NCI-H1092 (cell line): ENCODE measurements at places on chromosomes 4 and X.

- DNase-seq: no peak
Measured at GRCh38 chr4:83723609-83724008, 187.7 kb downstream of the GPAT3 start.

- no peak for DNase-seq
Measured at GRCh38 chrX:15056044-15056443, 182.8 kb downstream of the MOSPD2 start.

DNA sequence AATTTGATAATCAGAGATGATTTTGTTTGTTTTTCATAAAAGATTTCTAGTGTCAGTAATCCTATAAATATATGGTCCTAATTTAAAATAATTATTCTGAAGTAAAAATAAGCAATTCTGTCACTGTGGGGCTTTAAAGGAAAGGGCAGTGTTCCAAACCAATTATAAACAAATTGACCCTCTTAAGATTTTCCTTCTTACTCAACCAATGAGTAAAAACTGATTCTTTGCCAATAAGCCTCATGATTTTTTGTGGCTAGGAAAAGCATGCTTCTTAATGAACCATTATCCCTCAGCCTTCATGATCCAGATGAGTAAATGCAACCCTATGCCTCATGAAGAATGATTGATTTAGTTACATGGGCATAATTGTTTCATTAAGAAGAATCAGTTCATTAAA is 1010.4 kb downstream of the ADGRL3 start:
- DNase-seq: no peak

GRCh38 chrX:96432647-96433046 is 252.0 kb upstream of the DIAPH2 start:
- DNase-seq: no peak

DNA sequence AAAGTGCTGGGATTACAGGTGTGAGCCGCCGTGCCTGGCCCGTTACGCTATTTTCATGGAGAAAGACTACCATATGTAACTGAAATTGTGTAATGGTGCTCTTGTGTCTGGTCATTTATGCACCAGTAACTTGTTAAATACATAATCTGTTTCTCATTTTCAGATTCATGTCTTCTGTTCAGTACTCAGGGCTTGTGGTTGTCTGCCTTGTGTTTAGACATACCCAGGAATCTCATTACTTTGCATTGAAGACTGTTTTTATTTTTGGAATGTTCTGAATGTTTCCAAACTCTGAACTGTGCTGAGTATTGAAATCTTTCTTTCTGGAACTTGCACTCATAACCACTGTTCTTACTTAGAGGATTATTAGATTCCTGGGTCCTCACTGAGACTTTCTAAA is 52.8 kb downstream of the PDLIM5 start:
- DNase-seq: no peak

DNA sequence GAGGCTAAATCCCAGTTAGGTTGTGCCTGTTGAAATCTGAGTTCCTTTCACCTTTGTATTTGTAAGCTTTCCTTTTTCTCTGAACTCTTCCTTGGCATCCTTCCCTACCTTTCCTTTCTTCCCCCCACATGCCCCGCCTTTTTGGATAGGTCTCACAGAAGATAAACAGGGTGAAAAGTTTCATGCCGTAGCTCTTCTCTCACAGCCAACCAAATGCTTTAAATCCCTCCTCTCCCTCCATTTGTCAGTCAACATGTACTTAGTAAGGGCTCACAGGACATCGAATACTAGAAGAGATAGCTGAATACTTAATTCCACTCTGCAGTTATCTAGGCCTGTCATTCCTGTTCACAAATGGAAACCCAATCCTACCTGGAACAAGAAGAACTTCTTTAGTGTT is 107.1 kb upstream of the BMPR1B start:
- DNase-seq: no peak

DNA sequence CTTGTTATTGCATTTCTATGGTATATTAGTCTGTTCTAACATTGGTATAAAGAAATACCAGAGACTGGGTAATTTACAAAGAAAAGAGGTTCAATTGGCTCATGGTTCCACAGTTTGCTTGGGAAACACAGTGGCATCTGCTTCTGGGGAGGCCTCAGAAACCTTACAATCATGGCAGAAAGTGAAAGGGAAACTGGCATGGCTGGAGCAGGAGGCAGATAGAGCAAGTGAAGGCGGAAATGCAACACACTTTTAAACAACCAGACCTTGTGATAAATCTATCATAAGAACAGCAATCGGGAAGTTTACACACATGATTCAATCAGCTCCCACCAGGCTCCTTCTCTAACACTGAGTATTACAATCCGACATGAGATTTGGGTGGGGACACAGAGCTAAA is 346.6 kb upstream of the GNPDA2 start:
- no peak for DNase-seq

GRCh38 chrX:49761481-49761880 is 65.7 kb upstream of the PAGE1 start:
- no peak for DNase-seq

DNA sequence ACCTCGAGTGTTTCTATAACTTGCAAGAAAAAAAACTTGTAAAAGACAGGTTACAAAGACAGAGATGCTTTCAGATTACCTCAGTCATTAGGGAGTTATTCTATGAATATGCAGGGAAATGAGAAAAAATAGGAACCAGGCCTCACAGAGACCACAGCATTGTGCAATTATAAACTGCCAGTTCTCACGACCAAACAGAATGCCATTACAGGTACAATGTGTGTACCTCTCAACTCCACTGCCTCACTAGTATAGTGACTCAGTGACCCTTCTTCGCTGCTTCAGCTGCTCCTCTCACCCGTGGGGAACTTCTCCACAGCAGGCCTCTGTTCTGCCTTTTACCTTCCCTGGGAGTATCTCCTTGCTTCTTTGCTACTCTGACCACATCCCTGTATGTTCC is 2.3 kb upstream of the HTATSF1 start:
- DNase-seq: no peak

DNA sequence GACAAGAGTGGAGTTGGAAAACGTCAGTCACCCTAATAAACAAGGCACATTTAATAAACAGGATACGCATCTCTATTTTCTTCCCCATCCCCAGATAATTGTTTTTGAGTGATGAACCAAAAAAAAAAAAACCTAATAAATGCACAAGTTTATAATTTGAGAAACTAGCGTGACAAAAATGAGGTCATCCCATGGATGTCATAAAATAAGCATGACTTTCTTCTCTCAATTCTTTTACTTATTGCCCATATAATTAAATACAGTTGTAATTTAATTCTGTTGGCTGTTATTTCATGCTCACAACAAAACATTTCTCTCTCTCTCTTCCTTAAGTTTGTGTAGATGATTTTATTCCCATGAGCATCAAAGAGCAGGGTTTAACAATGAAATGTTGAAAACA is 20.7 kb downstream of the PRKG2 start:
- no peak for DNase-seq

DNA sequence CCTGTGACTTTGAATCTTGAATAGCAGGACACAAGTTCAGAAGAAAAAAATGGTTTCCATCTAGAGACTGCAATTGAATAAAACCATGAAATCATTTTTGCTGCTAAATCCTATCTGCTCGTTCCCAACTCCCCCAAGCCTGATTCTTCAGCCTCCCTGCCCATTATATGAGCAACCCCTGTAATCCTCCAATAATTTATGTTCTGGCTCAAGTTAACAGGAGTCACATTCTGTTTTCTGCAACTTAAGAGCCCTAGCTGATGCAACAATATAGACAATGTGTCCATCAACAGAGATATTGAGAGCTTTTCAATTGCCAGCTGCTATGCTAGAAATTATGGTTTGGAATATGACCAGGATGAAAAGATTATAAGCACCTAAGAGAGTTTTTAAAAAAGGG is 84.1 kb downstream of the LDB2 start:
- no peak for DNase-seq

- no peak for DNase-seq
Measured at GRCh38 chr4:81509822-81510221, 38.1 kb upstream of the RASGEF1B start.

DNA sequence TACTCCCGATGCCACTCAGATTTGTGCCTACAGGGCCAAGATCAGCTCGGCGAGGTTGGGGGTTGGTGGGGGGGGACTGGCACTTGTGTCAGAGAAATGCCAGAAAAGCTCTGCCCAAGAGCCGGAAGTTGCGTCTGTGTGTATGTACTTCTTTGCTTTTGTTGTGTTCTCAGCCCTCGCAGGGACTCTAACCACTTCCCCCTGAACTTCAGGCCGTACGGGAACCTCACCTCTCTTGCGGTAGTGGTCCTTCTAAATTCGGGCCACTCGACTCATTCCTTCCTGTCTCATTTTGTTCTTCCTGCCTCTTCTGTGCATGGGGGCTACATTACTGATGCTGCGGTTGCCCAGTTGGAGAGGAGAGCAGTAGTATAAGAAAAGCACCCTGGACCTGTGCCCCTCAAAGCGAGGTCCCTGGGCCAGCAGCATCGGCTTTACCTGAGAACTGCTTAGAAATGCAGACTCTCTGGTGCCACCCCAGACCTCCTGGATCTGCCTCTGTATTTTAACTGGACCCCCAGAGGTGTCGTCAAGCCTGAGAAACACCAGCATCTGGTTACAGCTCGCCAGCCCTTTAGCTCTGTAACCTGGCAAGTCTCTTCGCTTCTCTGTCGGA is 146.3 kb upstream of the RPS6KA3 start:
- DNase-seq: no peak

DNA sequence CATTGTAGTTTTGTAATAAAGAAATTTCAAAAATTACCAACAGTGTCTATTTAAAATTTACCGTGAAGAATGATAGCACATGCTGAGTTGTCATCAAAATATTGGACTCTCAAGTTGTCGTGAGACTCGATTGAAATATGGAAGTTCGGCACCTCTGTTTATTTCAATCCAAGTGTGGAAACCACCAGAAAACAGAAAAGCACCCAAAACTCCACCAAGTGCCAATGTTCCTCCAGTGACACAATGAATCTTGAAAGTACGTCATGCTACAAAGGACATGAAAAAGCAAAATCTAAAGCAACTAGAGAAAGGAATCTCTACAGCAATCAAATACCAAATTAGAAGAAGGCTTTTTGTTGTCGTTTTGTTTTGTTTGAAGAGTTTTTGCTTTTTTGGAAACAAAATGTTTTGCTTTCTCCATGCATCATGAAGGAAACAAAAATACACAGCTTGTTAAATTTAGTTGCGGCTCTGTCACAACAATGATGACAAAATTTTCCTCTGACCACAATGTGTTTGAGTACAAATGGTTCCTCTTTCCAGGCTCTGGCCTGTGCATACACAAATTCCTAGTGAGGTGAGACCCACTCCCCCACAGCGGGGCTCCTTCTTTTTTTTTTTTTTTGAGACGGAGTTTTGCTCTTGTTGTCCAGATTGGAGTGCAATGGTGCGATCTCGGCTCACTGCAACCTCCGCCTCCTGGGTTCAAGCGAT is 9.6 kb upstream of the IL13RA1 start:
- no peak for DNase-seq

GRCh38 chr4:166838975-166839614 is 395.2 kb downstream of the SPOCK3 start:
- no peak for DNase-seq

GRCh38 chr4:21790438-21791029 is 158.0 kb downstream of the KCNIP4 start:
- DNase-seq: no peak

DNA sequence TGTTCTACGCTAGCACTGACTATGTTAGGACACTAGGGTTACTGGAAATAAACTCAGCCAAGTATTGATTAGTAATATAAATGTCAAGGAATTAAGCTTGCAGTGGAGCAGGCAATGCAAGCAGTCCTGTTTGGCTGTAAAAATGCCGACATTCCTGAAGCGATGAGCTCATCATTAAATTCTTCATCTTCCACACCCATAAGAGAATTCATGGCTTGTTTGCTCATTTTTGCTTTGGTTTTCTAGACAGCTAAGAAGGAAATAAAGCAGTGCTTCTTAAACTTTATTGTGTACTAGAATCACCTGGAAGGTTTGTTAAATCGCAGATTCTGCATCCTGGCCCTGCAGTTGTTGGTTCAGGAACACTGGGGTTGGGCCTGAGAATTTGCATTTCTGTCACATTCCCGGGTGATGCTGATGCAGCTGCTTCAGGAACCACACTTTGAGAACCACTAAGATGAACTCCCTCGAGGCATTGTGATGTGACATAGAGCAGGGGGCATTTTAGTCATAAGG is 17.8 kb downstream of the ANXA3 start:
- no peak for DNase-seq

GRCh38 chr4:7273738-7274297 is 81.5 kb downstream of the SORCS2 start:
- no peak for DNase-seq

DNA sequence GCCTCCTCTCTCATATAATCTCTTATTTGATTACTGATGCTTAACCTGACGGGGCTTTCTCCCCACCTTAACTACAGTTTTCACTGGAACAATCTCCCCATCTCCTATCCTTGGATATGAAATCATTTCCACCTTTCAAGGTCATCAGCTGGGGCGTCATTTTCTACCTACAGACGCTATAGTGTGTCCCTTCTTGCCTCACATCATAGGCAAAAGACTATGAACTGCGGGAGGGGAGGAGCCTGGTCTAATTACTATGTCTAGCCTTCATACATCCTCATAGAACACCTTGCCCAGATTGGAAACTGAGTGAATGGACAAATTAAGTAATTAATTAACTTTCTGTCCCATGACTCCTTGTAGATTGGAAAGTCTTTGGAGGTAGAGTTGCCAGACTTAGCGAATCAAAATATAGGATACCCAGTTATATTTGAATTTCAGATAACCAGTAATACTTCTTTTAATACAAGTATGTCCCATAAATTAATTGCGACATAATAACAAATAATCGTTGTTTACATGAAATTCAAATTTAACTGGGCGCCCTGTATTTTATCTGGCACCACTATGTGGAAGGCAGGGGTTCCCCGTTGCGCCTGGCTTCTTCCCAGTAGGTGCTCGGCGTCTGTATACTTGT is 752 bp upstream of the ATP6AP2 start:
- no peak for DNase-seq

- DNase-seq: no peak
Measured at GRCh38 chrX:54087661-54088060, 43.4 kb upstream of the PHF8 start.

DNA sequence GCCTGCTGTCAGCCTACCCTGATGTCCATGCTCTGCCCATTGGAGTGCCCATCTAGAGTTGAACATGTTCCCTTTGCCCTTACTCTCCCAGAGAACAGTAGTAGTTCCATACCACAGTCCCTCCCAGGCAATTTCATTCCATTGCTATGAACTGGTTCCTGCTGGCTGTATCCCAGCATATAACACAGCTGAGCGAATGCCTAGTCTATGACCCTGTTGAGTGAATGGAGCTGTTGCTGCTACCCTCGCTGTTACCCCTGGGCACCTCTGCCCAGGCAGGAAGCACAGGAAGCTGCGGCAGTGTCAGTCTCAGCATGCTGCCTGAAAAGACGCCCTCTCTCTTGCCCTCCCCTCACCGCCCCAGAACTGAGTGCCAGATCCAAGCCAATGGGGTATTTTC is 73.3 kb downstream of the SOX3 start:
- DNase-seq: no peak
